ENCODE measurements at places on chromosomes 11 and 22.

GRCh38 chr11:109939166-109939810, 153.9 kb upstream of the ZC3H12C start:
- peak; percentile 70 for DNase-seq

- no peak for DNase-seq
Measured at GRCh38 chr22:22558071-22558971, 744 bp downstream of the PRAME start.

DNA sequence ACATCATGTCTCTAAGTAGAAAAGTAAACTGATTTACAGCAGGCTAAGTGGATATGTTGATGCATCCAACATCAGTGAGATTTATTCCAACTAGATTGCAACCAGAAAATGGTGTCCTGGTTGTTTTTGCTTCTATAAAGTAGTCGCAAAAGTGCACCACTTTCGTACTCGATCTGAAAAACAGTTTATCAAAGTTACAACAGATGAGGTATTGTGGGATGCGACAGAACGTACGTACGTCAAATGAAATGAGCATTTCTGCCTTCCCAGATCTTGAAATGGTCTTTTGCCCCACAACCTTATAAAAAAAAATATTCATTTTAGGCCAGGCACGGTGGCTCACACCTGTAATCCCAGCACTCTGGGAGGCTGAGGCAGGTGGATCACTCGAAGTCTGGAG, 13.7 kb downstream of the GRAP2 start:
- no peak for DNase-seq

- DNase-seq = no peak
Measured at GRCh38 chr11:72724021-72724551, 28.1 kb downstream of the ARAP1 start.

DNA sequence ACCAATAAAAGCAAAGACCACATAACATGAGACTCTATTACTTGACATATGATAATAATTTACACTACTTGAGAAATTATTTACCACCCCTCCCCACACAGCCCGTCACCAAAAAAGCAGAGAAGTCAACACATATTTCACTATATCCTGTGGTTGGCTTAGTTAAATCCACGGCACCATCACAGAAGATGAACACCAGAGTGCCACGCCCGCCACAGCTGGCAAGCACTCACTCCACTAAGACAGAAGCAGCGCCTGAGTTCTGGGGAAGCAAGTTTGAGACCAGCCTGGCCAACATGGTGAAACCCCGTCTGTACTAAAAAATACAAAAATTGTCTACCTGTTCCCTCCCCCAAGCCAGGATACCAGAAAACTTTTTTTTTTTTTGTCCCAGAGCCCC, 53.1 kb downstream of the PACSIN2 start:
- no peak for DNase-seq

DNA sequence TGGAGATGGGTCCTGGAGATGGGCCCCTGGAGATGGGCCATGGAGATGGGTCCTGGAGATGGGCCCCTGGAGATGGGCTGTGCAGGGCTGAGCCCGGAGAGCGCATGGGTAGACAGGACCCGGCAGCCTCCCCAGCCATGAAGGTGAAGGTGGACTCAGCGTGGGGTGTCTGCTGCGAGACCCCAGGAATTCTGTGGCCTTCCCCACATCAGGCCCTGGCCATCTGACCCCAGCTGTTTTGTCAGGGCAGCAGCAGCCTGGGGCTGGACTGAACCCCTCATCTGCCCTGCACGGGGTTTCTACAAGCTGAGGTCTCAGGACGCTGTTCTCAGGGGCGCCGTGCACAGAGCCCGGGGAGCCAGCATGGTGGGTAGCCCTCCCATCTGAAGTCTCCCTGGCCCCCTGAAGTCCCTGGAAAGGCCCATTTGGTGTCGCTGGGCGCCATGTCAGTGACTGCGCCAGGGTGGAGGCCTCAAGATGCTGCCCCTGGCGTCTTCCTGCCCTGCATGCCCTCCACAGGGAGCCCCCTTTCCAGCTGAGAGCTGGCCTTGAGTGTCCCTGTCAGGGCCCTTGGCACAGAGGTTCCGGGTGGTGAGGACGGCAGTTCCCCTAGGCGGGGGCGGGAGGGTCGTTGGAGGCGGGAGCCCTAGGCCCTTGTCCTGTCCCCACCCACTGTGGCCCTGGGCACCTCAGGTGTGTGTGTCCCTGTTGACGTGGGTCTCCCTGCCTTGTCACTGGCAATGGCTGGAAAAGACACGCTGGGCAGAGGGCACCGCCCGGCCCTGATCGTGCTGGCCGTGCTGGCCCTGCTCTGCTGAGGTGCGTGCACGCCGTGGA, 5.4 kb downstream of the BRSK2 start:
- no peak for DNase-seq

- no peak for DNase-seq
Measured at GRCh38 chr11:108048269-108048668, 39.6 kb downstream of the CUL5 start.

GRCh38 chr11:87031433-87032170, 6.1 kb upstream of the TMEM135 start:
- DNase-seq = no peak

DNA sequence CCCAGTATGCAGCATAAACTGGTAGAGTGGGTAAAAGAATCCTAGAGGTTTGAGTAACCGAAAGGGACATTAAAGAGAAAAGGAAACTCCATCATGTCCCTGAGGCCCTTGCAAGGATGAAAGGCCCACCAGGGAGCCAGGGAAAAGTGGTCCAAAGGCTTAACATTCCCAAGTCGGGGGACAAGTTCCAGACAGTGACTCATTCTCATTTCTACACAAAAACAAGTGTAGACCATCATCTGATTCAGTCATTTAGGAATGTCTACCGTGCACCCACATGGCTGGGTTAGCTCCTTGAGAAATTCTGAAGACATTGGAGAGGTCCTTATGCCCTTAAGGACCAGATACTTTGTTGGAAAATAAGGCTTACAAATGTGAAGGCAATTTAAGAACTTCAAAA, 4.8 kb upstream of the NOX4 start:
- no peak for DNase-seq

Data from left kidney (tissue), 8 donors.